Fibroblast of skin of left quadriceps (primary cell): ENCODE measurements at places on chromosomes 11 and 22.
A peak's percentile ranks its signal among the peaks of the same experiment; 100 is the strongest.

DNA sequence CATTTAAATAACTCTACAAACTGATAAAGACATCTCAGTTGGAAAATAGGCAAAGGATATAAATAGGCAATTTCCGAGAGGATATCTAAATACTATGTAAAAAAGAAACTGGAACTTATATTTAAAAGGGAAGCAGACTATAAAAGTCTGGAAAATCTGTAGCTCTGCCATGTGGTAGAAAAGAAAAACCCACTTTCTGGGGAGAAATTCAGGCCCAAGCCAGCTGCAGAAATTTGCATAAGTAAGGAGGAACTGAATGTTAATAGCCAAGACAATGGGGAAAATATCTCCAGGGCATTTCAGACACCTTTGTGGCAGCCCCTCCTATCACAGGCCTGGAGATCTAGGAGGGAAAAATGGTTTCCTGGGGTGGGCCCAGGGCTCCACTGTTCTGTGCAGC is 97.8 kb upstream of the ZBED5 start:
- no peak for DNase-seq

GRCh38 chr11:61709572-61709971 is 29.4 kb downstream of the DAGLA start:
- no peak for DNase-seq

DNA sequence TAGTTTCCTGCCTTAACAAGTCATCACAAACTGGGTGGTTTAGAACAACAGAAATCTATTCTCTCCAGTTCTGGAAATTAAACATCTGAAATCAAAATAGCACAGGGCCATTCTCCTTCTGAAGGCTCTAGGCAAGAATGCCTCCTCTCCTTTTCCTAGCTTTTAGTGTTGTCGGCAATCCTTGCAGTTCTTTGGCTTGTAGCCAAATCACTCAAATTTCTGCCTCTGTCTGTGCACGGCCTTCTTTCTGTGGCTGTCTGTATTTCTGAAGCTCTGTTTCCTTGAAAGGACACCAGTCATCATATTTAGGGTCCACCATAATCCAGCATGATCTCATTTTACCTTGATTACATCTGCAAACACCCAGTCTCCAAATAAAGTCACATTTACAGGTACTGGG is 795.5 kb downstream of the METTL15 start:
- DNase-seq: no peak

GRCh38 chr22:44678556-44679305 is 23.3 kb upstream of the PRR5 start:
- no peak for DNase-seq

DNA sequence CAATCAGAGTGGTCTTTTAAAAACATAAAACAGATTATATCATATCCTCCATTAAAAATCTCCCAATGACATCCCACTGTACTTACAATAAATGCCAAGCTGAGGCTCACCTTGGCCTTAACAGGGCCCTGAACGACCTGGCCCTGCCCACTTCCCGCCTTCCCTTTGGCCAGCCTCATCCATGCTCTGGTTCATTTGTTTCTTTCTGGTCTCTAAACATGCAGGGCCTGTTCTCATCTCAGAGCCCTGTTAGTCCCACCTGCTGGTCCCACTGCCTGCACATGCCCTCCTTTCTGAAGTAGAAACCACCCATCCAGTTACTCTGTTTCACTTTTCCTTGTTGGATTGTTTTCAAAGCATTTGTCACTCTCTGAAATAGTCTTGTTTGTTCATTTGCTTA is 227.4 kb downstream of the INSC start:
- no peak for DNase-seq

GRCh38 chr22:26800858-26801257 is 143.5 kb downstream of the MIAT start:
- no peak for DNase-seq

- DNase-seq: no peak
Measured at GRCh38 chr11:15202626-15203025, 87.9 kb downstream of the INSC start.

GRCh38 chr11:56885177-56885576 is 103.5 kb upstream of the OR5AK2 start:
- no peak for DNase-seq

DNA sequence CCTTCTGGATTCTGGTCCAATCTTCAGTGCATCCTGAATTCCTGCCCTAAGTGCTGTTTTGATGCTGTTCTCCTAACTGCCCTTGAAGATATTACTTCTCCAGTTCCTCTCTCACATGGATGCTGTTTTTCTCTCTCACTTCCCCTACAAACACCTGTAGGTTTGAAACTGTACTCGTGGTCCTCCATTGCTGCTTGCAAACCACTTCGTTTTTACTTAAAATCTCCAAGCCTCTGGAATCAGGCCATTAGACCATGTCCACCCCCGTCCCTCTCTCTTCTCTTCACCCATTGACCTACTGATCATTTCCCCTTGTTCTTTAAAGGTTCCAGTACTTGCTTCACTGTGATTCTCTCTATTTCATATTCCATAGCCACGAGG is 988.1 kb downstream of the NTM start:
- DNase-seq: no peak

GRCh38 chr11:45518141-45518832 is 147.1 kb downstream of the CHST1 start:
- no peak for DNase-seq

DNA sequence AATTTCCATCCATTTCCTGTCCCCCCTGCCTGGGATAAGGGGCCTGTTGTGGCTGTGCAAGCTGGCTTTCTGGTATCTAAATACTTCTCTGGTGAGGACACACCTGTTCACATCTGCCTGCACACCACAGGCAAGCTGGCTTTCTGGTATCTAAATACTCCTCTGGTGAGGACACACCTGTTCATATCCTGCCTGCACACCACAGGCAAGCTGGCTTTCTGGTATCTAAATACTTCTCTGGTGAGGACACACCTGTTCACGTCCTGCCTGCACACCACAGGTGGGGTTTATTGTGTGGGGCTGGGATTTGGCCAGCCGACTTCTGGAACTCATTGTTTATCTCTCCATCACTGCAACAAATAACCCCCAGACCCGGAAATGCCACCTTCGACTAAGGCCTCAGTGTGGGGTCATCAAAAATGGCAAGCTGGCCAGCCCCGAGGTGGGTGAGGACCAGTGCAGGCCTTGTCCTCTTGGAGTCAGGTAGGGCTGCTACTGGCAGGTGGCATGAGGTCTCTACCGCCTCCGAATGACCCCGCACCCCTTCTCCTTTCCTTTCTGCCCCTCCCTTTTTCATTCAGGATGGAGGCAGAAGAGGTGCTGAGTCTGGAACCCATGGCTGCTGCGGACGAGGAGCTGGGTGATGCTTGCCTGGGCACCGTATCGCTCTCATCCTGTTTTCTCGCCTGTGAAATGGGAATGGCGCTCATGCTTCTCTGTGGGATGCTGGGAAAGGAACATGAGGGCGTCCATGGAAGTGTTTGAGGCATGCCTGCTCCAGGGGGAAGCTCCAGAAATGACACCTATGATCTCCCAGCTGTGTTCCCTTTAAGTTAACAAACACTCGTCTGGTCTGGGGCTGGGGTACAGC is 43.5 kb upstream of the MYEOV start:
- DNase-seq: no peak

DNA sequence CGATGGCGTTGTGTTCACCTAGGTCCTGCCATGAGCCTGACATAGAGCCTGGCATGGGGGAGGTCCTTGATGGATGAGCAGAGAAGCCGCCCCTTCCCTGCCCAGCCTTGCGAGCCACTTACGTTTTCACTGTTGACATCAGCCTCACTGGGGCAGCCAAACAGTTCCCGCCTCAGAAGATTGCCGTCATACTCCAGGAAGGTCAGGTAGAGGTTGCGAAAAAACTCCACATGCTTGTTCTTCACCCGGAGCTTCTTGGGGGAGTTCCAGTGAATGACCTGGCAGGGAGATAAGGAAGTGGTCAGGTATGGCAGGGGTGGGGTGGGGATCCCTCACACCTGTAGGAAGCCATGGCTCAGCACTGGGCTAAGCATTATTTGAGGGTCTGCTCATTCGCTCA is 279.3 kb upstream of the SYN3 start:
- no peak for DNase-seq

- no peak for DNase-seq
Measured at GRCh38 chr11:44597358-44598012, 32.0 kb downstream of the CD82 start.

- DNase-seq: no peak
Measured at GRCh38 chr22:29265929-29266328, 1.9 kb downstream of the RHBDD3 start.

DNA sequence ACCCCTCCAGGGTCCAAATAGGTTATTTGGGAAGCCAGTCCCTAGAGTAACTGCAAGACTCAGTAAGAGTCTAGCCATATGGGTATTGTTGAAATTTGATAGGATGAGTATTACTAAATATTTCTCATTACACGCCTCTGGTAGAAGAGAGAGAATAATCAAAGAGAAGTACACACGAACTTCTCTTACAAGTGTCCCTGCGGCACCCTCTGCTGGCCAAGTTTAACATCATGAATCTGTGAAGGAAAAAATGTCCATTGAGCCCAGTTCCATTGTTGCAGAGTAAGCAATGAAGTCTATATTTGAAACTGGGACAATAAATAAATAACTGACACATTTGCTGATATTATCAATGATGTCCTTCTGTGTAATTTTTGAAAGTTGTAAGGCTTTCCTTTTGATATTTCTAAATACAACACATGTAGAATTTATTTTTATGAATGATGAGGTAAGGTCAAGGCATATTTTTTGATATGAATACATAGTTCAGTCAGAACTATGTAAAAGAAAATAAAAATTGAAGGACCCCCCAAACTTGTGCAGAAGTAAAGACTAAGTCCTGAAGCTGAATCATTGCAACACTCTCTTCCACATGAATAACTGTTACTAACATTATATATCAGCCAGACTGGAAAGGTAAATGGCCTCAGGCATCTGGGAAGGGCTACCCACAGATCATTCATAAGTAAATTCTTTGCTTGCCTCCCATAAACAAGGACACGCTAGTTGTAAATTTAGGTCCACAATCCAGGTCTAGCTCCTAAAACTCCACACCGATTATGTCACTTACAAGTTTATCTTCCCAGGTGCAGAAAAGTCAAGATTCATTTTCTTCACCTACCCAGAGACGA is 10.0 kb downstream of the OR51L1 start:
- peak; percentile 22 for DNase-seq

DNA sequence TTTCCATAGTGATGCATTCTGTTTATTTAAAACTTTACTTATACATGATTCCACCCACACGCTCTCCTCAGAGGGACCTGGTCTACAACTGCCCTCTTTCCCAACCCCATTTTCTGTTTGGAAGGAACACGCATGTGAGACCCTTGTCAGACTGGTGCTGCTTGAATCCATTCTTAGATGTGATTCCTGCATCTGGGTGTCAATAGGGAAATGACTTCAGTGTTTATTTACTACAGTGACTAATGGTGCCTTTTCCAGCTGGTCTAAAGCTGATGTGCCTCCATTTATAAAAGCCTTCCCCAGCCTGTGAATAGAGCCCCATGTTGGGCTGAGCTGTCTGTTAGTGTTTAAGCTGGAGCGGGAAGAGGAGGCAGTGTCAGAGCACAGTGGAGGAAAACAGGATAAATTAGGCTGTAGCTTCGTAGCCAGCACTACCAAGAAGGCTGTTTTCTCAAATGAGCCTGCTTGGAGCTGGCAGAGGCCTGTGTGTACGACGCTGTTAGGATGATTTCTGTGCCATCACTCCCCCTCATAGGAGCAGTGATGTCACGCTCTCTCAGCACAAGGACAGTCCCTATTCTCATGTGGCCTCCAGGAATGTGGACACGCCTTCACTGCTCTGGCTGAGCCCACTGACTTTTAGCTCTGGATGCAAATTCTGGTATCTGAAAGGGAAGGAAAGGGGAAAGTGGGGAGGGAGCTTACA is 18.9 kb upstream of the C11orf96 start:
- DNase-seq: no peak

GRCh38 chr11:75968021-75968625 is 153.1 kb downstream of the UVRAG start:
- no peak for DNase-seq

GRCh38 chr11:113729456-113729855 is 23.3 kb upstream of the TMPRSS5 start:
- DNase-seq: no peak
